Fibroblast of lung (primary cell): ENCODE measurements at places on chromosomes 7 and 10. TPM values are rescaled to one million over a fixed set of nuclear protein-coding genes. Genes with fewer than 3 reads are reported as not detected.

GRCh38 chr7:147878912-147879661 lies 711.5 kb upstream of the C7orf33 start:
- H3K4me1 ChIP-seq = no peaks in the 10 kb centered on the region
- H3K4me3 ChIP-seq = no peak overlapping the region
- no peaks in the 10 kb centered on the region for H3K36me3 ChIP-seq
- H3K27me3 ChIP-seq = no peaks in the 10 kb centered on the region

DNA sequence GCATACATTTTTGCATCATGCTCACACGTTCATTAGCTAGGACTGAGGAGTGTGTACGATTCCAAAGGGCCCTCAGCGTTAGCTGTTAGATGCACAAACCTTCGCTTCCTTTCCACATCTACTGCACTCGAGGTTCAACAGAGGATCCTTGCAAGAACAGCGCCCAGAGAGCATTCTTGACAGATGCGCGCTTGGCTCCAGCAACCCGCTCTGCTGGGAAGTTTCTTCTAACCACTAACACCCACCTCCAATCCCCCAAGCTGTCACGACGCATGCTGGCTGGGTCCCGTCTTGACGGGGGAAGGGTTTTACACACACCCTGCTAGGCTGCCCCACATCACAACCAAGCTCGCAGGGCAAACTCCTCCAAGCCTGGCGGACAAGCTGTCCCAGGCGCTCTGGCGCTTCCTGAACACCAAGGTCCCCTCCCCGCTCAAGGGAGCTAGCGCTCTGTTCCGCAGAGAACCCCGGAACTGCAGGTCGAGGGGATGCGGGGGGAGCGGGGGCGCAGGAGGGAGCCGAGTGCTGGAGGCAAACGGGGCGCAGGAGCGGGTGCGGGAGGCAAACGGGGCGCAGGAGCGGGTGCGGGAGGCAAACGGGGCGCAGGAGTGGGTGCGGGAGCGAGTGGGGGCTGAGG lies 653 bp upstream of the ADRB1 start:
- no peak overlapping the region for H3K27ac ChIP-seq
- no peak overlapping the region for H3K4me3 ChIP-seq

The PARD3 gene
- 43.1 and 46.4 TPM in 2 replicates for total RNA-seq

DNA sequence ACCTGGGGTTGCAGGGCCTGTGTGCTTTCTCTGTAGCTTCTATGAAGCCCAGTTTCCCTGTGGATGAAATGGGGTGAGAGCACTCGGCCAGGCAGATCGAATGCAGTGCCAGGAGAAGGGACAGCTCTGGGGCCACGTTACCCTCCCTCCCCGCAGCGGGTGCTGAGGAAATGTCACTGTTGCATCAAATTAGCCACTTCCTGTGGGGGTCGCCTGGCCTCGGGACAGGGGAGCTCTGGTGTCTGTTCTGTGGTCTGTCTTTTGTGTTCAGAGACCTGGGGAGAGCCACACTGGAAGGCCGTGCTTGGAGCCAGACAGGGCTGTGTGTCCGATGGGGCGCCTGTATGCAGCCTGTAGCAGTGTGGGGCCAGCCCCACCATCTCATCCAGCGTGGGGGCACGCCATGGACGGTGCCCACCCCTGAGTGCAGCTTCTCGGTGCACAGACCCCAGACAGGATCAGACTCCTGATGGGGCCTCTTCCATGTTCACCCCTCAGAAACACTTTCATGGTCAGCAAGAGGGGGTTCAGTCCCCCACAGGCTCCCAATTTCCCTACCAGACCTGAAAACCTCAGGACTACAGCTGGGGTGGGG lies 13.6 kb downstream of the TTYH3 start:
- DNase-seq = no peak
- H3K27ac ChIP-seq = peak overlapping the region; percentile 8
- H3K36me3 ChIP-seq = peaks cover 15% of the 10 kb centered on the region
- H3K27me3 ChIP-seq = no peaks in the 10 kb centered on the region
- peaks cover 23% of the 10 kb centered on the region for H3K4me1 ChIP-seq
- no peak overlapping the region for H3K4me3 ChIP-seq

The GIMAP7 gene
- total RNA-seq = not detected in 2 replicates

- peaks cover 9% of the 10 kb centered on the region for H3K4me1 ChIP-seq
- no peaks in the 10 kb centered on the region for H3K27me3 ChIP-seq
- DNase-seq = no peak
- no peak overlapping the region for H3K4me3 ChIP-seq
- H3K36me3 ChIP-seq = no peaks in the 10 kb centered on the region
Measured at GRCh38 chr10:50579491-50580261, 44.1 kb downstream of the SGMS1 start.

DNA sequence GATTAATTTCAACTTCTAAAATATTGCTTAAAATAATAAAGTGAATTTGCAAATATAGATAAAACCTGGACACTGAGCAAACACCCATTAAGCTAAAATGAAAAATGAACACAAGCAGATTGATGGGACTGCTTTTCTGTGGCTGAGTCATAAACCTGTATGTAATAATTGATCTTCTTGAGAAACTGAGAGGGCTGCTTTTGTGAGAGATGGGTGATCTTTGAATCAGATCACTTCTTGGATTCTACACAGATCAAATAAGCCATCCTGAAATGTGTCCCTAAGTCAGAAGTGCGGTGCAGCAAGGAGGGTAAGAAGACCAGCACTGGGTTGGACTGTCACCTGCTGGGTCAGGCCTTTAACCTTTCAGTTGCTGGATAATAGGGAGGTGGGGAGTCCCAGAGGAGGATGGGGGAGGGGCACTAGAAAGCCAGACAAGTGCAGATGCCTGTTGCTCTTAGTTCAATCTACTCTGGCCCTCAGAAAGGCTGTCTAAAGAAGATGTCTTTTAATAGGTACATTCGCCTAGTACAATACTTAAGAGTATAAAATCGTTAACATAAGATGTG lies 178.2 kb upstream of the NAMPT start:
- DNase-seq = no peak
- no peak overlapping the region for H3K27ac ChIP-seq
- no peak overlapping the region for H3K4me3 ChIP-seq
- no peaks in the 10 kb centered on the region for H3K4me1 ChIP-seq
- H3K36me3 ChIP-seq = no peaks in the 10 kb centered on the region

DNA sequence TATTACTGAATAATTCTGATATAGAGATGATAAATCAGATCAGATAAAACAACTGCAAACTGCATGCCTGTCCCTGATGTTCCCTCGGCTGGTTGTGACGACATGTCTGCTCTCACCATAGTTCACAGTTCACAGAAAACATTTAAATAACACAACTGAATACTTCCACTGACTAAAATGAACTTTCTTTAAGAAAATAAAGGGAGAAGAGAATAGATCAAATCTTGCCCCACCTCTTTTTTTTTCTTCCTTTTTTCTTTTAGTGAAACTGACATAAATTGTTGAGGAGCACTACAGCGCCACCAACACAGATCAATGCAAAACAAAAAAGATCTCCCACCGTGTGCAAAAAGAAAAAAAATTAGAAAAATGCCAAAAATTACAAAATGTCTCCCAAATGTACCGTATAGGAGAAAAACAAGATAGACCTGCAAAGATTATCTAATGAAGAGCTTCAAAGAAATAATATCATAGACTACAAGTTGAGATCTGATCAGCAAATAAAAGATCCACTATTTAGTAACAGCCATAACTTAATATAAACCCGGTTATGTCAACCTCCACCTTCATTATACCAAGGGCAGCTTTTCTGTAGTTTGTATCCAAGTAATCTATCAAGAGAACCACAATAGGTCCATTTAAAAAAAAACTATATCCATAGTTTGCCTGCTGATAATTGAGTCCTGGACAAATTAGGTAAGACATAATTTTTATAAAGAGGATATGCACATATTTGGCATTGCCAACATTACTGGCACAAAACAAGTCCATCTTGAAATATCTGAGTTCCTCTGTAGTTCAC lies 30.7 kb upstream of the EPC1 start:
- H3K4me3 ChIP-seq = peak overlapping the region; percentile 71
- peak; percentile 51 for DNase-seq
- H3K4me1 ChIP-seq = peaks cover 2% of the 10 kb centered on the region
- H3K36me3 ChIP-seq = no peaks in the 10 kb centered on the region
- H3K27ac ChIP-seq = peak overlapping the region; percentile 72

- no peak overlapping the region for H3K4me3 ChIP-seq
- DNase-seq = no peak
- H3K27ac ChIP-seq = no peak overlapping the region
- H3K36me3 ChIP-seq = peaks cover 2% of the 10 kb centered on the region
Measured at GRCh38 chr10:77560471-77560870, 77.1 kb downstream of the KCNMA1 start.

The HOXA4 gene
- total RNA-seq = 0.33 and 0.51 TPM in 2 replicates

The OR2A7 gene
- total RNA-seq = 0.26 and 0.50 TPM in 2 replicates

The MMD2 gene
- total RNA-seq = not detected in 2 replicates
